ENCODE measurements at places on chromosomes 6 and 20.
A peak's percentile ranks its signal among the peaks of the same experiment; 100 is the strongest.

DNA sequence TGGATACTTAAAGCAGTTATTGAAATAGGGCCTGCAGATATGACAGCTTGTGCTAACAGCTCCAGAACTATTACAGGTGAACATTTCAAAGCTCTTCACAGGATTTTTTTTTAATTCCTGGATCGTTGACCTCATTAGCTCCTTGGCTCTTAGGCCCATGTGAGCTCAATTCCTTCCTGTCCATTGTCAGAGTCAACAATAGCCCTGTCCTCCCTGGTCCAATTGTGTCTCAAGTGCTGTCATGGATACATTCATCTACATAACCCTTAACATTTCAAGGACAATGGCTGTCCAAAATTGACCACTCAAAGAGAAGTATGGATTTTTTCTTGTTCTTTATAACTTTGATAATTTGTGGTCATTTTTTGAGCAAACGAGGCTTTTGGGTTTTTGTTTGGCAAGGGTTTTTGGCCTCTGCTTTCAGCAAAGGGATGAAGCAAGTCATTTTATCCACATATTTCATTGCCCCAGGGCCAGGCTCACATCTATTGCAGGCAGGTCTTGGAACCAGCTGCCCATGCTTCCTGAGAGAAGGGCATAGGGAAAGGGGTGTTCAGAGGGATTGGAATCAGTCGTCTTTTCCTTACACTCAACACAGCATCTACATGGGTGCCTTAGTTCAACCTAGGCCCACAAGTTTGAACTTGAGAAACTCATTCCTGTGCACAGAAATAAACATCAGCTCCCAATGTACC lies 282.1 kb downstream of the TPBG start:
- no peak for DNase-seq

GRCh38 chr6:64547594-64548268 lies 912.1 kb downstream of the PHF3 start:
- DNase-seq = no peak

- DNase-seq = no peak
Measured at GRCh38 chr6:20907486-20908071, 373.3 kb downstream of the CDKAL1 start.

DNA sequence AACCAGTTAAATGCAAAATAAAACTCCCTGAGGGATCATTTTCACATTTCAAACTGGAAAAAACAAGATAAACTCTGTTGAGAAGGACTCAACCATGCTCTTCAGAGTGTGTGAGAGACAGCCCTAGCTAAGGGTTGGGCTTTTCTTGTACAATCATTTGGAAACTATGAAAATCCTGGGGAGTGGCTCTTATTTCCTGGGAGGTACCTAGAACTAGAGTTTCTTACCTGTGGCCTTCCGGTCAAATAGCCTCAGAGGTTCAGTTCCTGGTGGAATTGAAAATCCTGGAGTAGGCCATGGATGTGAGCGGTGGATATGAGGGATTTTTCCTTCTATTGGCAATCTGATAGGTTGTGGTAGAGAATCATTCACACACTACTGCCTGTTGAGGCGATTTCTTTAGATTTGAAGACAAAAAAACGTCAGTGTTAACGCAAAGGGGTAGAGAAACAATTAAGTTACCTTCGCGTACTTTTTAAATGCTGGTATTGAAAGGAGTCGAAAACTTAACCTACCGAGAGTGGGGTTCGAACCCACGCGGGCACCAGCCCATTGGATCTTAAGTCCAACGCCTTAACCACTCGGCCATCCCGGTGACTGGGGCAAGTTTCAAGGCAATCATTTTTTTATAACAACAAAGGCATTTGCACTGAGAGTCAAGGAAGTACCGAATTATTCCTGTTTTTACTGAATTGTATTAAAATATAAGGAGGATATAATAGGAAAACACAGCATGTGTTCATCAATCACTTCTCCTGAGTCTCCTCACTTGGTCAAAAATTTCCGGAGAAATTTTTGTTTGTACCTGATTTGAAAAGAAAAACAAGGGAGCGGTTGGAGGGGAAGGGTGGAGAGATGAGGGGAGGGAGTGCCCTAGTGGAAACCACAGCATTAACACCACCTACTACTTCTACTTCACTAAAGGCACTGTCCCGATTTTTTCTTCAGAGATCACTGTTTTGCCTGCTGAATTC lies 191.3 kb downstream of the OR2B2 start:
- DNase-seq = peak; percentile 18

Measured in hepatocyte (in vitro differentiated cells).